ENCODE measurements at places on chromosomes 1 and 21.

DNA sequence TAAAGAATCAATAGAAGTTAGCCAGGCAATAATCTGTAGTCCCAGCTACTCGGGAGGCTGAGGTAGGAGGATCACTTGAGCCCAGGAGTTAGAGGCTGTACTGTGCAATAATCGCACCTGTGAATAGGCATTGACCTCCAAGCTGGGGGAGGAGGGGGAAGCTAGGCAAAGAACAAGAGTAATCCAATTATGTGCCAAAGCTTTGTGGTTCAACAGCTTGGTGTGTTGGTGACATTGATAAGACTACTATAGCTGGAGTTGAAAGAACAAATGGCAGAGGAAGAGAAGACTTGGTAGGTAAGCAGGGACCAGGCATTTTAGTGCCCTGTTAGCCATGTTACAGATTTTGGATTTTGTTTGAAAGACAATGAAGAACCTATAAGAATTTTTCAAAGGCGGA is 2.1 kb upstream of the TMCO2 start:
- H3K27ac ChIP-seq: peak overlapping the region; percentile 22
- no peaks in the 10 kb centered on the region for H3K36me3 ChIP-seq
- no peaks in the 10 kb centered on the region for H3K4me1 ChIP-seq
- peaks cover 3% of the 10 kb centered on the region for H3K27me3 ChIP-seq
- no peak overlapping the region for H3K4me3 ChIP-seq
- DNase-seq: no peak

DNA sequence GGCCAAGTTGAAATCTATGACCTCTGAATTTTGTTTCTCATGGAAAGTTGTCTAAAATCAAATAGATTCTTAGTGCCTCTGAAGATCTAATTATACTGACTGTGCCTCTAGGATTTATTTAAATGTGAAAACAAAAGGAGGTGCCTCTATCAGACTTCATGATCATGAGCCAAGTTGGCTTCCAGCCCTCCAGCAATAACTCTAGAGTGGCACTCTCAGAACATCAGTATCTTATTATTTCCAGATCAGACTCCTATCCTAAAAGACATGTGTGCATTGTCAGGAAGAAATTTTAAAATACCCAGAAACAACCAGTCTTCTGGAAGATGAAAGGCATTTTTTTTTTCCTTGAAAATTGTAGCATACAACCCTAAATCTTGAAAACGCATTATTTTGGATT is 368.0 kb downstream of the PDE4B start:
- H3K4me3 ChIP-seq: no peak overlapping the region
- no peaks in the 10 kb centered on the region for H3K4me1 ChIP-seq
- H3K27ac ChIP-seq: no peak overlapping the region
- H3K27me3 ChIP-seq: no peaks in the 10 kb centered on the region
- no peaks in the 10 kb centered on the region for H3K36me3 ChIP-seq

DNA sequence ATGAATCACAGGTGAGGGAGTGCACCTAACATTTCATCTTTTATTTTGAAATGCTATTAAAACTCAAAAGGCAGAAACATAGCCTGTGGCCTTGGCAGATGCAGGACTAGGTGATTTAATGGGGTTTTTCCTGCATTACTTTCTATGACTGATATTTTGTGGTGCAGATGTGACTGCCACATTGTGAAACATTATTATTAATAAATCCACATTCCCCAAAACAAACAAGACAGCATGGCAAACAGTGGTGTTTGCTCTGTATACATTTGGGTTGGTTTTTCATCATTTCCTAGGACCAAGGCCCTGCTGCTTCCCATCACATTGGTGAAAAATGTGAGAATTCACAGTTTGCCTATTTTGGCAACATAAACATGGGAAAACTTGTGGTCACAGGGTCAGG is 247.6 kb upstream of the SGIP1 start:
- H3K27ac ChIP-seq: no peak overlapping the region
- peaks cover 16% of the 10 kb centered on the region for H3K4me1 ChIP-seq
- H3K36me3 ChIP-seq: no peaks in the 10 kb centered on the region
- peaks cover 2% of the 10 kb centered on the region for H3K27me3 ChIP-seq
- H3K4me3 ChIP-seq: no peak overlapping the region
- no peak for DNase-seq

GRCh38 chr21:34524646-34525601 is 12.9 kb upstream of the KCNE1 start:
- H3K36me3 ChIP-seq: peaks cover 5% of the 10 kb centered on the region
- H3K27me3 ChIP-seq: peaks cover 5% of the 10 kb centered on the region
- peak overlapping the region; percentile 43 for H3K4me3 ChIP-seq
- DNase-seq: no peak
- H3K27ac ChIP-seq: no peak overlapping the region
- H3K4me1 ChIP-seq: peaks cover 27% of the 10 kb centered on the region

DNA sequence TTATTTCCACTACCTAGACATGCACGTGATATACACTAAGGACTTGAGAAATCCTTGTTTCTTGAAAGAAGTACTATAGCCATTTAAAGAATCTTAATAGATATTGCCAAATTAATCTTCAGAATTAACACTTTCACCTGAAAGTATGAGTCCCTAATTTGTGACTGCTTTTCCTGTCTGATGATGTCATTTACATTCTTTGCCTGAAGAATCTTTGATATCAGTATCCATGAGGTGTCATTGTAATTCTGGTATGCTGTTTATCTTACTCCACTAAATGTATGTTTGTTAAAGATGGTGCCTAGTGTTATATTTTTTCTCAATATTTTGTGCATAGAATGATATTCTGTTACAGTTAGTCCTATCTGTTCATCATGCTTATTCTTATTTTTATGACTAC is 48.5 kb upstream of the RC3H1 start:
- no peak overlapping the region for H3K4me3 ChIP-seq
- no peak for DNase-seq
- no peaks in the 10 kb centered on the region for H3K27me3 ChIP-seq
- peaks cover 6% of the 10 kb centered on the region for H3K4me1 ChIP-seq

GRCh38 chr1:186212568-186213224 is 162.4 kb downstream of the TPR start:
- H3K4me3 ChIP-seq: no peak overlapping the region
- peaks cover 6% of the 10 kb centered on the region for H3K27me3 ChIP-seq
- peak; percentile 49 for DNase-seq
- peak overlapping the region; percentile 22 for H3K27ac ChIP-seq

DNA sequence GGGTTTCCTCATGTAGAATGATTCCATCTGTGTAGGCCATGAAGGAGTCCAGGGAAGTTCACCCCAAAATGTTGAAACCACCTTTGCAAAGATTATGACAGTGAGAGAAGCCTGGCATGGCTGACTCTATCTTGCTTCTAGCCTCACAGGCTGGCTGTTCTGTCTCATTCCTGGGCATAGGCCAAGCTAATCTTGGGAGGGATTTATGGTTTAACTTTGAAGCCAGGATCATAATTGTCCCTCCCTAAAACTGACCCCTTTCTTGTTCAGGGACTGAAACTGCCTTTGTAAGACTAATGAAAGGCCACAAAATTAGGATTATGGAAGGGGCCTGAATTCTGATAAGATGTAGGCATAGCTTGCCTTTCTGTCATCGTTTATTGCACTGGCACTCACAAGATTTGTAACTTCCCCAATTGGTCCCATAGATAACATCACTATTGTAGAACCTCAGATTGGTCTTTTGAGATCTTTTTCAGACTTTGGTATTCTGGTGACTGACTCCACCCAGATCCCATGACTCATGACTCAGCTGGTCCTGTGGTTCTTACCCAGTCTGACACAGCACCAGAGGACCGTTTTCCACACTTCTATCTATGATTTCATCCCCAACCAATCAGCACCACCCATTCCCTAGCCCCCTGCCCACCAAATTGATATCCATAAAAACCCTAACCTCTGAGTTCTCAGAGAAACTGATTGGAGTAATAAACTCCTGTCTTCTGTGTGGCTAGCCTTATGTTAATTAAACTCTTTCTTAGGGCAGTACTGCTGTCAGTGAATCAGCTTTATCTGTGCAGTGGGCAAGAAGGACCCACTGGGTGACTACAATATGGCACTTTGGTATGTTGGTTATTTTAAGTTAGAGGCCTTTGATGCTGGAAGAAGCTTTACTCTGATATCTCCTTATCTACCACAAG is 13.6 kb upstream of the LAMTOR5 start:
- no peak overlapping the region for H3K4me3 ChIP-seq
- DNase-seq: no peak
- H3K36me3 ChIP-seq: peaks cover 3% of the 10 kb centered on the region
- H3K27ac ChIP-seq: no peak overlapping the region
- H3K27me3 ChIP-seq: no peaks in the 10 kb centered on the region

DNA sequence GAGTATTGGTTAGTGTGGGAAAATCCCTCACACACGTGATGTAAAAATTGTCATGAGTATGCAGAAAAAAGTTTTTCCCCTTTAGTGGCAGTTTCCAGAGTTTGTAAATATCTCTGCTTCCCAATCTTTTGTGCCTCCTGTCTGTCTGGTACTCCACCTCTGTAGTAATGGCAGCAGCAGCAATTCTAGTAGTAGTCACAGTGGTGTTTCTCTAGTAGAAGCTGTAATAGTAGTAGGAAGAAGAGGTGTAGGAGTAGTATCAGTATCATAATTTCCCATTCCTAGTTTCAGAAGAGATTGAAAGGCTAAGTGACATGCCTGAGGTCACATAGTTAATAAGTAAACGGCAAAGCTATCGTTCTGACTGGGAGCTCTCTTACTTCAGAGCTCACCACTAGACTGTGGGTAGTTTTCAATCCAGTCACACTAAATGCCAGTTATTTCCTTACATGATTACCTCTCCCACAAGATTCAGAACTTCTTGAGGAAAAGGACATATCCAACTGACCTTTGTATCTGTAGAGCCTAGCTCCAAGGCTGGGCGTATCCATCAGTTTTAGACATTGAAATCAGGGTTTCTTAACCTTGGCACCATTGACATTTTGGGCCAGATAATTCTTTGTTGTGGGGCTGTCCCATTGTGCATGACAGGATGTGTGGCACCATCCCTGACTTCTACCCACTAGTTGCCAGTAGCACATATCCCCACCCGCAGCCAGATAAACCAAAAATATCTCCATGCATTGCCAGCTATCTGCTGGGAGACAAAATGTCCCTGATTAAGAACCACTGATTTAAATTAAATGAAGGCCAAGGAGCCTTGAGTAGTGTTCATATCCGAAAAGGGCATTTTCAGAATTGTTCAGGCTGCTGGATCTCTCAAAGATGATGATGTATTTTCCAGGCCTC is 135.9 kb downstream of the FGGY start:
- peaks cover 11% of the 10 kb centered on the region for H3K36me3 ChIP-seq
- no peak overlapping the region for H3K27ac ChIP-seq
- peaks cover 31% of the 10 kb centered on the region for H3K4me1 ChIP-seq
- peaks cover 9% of the 10 kb centered on the region for H3K27me3 ChIP-seq
- no peak for DNase-seq
- no peak overlapping the region for H3K4me3 ChIP-seq

DNA sequence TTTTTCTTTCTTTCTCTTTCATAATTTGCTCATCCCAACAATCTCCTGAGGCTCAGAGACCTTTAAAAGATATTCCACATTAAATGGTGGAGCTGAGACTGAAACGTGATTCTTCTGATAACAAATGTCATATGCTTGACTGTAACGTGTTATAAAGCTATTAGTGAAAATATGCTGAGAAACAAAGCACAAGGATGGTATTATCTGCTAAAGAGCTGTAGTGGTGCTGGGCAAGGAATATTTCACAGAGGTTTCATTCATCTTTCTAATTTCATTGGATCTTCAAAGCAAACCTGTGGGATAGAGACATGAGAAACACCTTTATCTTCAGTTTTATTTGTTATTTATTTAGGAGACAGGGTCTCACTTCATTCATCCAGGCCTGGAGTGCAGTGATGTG is 98.1 kb upstream of the WLS start:
- no peak for DNase-seq
- no peaks in the 10 kb centered on the region for H3K4me1 ChIP-seq
- no peaks in the 10 kb centered on the region for H3K27me3 ChIP-seq
- H3K36me3 ChIP-seq: no peaks in the 10 kb centered on the region
- H3K4me3 ChIP-seq: no peak overlapping the region

DNA sequence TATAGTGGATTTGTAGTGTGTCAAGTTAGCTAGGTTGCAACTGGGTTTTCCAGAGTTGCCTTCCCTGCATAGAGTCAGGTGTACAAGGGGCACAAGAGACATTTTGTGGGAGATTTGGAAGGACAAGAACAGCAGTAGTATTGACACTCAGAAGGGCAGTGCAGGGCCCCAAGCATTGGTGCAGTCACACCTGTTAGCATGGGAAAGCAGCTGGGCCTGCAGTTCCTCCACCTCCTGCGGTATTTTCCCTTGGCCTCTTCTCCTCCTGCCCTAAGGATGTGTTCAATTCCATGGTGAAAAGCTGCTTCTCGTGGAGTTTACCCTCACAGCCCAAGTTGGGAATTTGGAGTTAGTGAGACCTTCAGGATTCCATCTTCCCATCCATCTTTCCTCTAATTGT is 47.1 kb upstream of the TRABD2B start:
- H3K27me3 ChIP-seq: peaks cover 7% of the 10 kb centered on the region
- no peak overlapping the region for H3K27ac ChIP-seq
- peaks cover 13% of the 10 kb centered on the region for H3K4me1 ChIP-seq
- H3K36me3 ChIP-seq: no peaks in the 10 kb centered on the region
- DNase-seq: no peak
- H3K4me3 ChIP-seq: no peak overlapping the region

- no peak overlapping the region for H3K27ac ChIP-seq
- H3K4me3 ChIP-seq: no peak overlapping the region
- DNase-seq: no peak
- H3K36me3 ChIP-seq: no peaks in the 10 kb centered on the region
These were observed 1461.0 kb downstream of the AMY1C start for GRCh38 chr1:105210747-105211146.

DNA sequence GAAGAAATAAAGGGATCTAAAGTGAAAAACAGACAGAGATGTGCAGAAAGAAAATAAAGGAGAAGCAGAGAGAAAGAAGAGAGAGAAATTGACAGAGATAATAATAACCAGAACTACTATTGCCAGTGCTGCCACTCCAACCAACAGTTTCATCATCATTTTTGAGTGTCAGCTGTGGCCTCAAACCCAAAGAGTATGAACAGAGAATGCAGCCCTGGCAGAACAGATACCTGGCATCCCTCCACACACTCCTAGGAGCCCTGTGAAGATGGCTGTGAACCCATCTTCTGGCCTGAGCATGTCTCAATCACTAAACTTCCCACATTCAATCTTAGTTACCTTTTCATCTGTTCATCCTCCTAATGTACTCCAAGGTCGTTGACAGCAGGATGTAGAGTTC is 385.8 kb upstream of the NFIA start:
- H3K27me3 ChIP-seq: no peaks in the 10 kb centered on the region
- no peak overlapping the region for H3K27ac ChIP-seq
- no peaks in the 10 kb centered on the region for H3K4me1 ChIP-seq
- H3K36me3 ChIP-seq: no peaks in the 10 kb centered on the region

- H3K27me3 ChIP-seq: no peaks in the 10 kb centered on the region
- no peak overlapping the region for H3K27ac ChIP-seq
- no peak overlapping the region for H3K4me3 ChIP-seq
- no peak for DNase-seq
- H3K4me1 ChIP-seq: peaks cover 7% of the 10 kb centered on the region
- no peaks in the 10 kb centered on the region for H3K36me3 ChIP-seq
These were observed 550.9 kb downstream of the SMYD3 start for GRCh38 chr1:245956225-245956624.

Data from endothelial cell (in vitro differentiated cells).